ENCODE measurements at places on chromosomes 1 and 21.
A peak's percentile ranks its signal among the peaks of the same experiment; 100 is the strongest.

DNA sequence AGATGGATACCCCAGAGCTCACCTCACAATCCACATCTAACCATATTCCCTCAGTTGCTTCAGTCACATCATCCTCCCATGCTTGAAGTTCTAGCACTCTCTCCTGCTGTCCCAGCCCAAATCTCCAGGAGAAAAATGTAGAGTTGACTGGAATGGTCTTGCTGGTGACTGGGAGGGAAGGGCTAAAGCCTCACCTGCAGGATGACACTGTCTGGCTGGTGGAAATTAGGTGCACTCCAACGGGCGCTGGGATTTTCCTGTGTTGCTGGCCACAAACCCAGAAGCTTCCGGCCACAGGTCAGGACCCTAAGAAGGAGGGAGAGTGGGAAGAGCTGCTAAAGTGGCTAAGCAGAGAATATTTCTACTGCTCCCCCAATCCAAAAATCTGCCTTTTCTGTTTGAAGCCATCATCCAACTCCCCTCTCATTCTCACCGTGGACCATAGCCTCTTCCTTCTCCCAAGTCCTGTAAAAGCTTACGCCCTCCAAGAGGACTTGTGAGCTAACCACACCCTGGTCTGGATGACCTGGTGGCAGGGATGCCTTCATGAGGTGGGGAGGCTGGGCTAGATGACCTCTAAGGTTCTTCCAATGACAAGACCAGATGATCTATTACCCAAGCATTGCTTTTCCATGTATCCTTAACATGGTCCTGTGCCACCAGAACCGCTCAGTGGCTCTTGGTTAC lies 37.5 kb upstream of the PPP1R15B start:
- DNase-seq: no peak

DNA sequence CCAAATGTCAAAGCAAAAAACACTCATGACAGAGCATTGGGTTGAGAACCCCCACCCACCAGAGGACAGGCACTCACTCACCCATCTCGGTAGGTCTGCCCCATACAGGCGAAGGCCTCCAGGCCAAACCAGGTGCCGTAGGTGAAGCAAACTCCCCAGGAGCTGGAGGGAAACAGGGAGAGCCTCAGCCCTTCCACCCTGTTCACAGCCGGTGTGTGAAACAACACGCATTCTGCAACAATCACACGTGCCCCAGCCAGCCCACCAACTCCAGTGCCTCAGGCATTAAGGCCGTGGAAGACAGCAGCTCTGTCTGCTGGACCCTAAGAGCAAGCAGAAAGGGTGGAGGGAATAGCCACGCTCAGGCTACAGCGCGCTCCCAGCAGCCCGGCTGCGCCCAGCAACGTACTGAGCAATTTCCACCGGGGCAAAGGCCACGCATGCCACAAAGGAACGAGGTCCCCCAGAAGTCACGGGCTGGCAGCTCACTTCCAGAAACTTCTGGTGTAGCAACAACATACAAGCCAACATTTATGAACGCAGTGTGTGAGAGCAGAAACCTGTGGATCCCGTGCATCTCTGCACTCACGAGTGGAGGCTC lies 11.4 kb upstream of the SPATC1L start:
- DNase-seq: no peak

- DNase-seq: no peak
Measured at GRCh38 chr1:170290276-170290675, 144.5 kb downstream of the NTMT2 start.

DNA sequence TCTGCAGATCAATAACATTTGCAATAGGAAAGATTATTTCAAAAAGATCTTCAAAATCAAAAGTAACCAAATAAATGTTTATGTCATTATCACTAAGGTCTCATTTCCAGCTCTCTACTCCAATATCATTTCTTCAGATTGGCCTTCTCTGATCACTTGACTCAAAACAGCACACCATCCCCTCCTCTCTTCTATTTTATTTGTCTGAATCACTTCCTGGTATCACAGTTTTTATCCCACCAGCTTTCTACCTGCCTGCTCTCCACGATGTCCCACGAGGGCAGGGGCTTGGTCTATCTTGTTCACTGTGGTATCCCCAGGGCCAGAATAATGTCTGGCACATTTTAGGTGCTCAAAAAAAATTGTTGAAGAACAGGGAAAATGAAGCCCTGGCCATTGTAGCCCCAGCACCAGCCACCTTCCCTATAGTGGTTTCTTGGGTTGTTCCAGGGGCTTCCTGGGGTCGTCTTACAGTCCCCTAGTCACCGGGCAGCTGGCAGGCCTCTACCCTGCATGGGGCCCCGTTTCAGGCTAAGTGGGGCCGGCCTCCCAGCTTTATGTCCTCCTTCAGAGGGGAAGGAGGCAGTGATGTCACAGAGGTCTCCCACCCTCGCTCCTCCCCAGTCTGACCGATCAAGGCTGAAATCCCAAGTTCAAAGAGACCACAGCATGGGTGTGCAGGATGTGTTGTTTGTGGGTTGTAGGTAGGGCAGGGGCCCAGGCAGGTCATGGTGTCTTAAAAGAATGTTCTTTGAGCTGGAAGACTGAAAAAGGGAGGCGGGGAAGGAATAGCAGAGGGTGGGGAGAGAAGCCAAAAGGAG lies 3.5 kb upstream of the PADI1 start:
- no peak for DNase-seq

DNA sequence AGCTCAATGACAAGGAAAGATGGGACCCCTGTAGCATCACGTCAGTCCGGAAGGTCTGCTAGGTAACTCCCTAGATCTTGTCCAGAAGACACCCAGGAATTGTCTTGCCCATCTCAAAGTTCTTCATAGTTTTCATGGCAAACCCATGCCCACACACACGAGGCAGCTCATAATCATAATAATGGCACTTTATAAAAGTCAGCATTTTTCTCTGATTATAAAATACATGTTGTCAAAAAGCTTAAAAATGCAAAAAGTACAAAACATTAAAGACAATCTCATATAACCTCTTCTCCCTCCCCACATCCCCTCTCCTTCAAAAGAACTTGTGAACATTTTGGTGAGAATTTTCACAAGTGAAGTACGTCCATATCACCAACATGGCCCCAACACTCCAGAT lies 30.8 kb downstream of the EPHX1 start:
- DNase-seq: no peak

GRCh38 chr1:223056802-223057201 lies 86.2 kb downstream of the TLR5 start:
- DNase-seq: no peak

DNA sequence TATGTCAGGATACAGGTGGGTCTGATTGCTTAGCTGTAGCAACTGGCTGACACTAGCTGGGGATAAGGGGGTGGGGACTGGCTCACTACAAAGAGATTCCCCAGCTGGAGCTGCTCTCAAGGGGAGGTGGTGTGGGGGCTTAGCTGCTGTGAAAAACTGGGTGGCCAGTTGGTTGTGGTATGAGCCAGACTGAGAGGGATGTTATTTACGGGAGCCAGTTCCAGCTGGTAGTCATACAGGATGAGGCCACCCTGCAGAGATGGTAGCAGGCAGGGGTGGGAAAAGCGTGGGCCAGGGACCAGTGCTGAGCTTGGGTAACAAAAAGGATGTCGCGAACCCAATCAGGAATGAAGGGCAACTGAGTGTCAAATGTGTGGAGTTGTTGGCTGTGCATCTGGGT lies 204.0 kb upstream of the C21orf91 start:
- no peak for DNase-seq

DNA sequence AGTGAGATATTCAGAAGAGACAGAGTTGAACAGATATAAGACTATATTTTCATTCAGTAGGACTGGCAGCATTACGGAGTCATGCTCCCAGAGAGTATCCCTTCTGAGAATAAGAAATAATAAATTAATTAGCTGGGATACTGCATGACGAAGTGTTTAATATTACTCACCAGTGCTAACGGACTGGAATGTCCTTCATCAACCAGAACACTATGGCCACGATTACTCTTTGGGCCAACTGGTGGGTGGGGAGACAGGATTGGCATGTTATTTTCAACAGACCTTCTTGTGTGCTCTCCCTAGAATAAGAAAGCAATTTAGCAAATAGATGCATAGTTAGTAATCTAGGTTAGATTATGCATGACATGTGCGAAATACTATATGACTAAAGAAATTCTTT lies 32.4 kb downstream of the ERICH3 start:
- no peak for DNase-seq

DNA sequence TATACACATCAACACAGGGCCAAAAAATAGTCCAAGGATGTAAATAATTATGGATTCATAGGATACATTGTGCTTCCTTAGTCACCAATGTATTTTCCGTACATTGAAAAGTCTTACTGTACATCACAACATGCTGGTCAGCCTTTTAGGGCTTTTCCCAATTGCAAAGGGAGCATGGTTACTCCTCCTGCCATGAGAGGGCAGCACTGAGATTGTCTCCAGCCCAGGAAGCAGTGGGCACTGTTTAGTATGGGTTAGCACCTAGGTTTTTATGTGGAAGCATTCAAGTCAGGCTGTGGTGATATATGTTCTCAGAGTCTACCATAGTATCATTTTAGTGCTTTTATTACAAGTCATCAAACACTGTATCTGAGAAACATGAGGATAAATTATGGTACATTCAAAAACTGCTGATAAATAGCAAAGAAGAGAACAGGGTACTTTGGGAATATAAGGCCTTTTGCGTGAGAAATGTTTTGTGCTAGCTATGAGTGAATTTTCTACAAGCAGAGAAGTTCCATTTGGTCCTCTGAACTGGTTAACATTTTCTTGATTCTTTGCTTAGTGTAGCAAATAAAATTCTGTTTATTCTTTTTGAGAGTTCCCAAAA lies 34.0 kb downstream of the ST6GALNAC5 start:
- DNase-seq: peak; percentile 26

DNA sequence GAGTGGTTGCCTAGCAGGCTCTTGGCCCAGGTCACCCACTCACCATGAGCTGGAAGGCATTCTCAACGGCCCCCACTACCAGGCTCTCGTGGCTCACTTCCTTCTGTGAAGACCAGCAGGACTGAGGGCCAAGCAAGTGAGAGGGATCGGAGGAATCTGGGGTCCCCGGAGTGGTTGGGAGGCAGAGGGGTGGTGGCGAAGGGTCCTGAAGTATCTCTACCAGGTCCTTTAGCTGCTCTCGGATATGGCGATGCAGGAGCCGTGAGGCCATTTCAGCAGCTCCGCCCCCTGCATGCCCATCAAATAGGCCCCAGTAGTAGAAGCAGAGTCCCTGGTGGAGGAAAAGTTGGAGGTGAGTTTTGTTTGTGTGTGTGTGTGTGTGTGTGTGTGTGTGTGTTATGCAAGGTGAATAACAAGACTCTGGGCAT lies 2.4 kb downstream of the PPM1J start:
- no peak for DNase-seq

- DNase-seq: no peak
Measured at GRCh38 chr1:84802567-84803232, 90.3 kb downstream of the LPAR3 start.

GRCh38 chr1:22420455-22421053 lies 31.1 kb upstream of the ZBTB40 start:
- peak; percentile 62 for DNase-seq

DNA sequence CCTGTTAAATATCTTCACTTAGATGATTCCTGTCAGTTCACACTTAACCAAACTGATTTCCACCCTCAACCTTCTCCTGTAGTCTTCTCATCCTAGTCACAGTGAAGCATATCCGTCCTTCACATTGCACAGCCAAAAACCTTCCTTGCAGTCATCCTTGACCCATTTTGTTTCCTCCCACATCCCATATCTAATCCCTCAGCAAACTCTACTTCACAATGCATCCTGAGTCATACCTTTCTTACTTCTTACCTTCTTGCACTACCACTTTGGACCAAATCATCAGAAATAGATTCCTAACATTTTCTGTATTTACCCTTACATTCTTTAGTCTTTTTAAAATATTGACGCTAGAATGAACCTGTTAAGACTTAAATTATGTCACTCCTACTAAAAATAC lies 86.9 kb downstream of the OLFML2B start:
- DNase-seq: no peak

- DNase-seq: no peak
Measured at GRCh38 chr21:43937891-43938309, 72.9 kb downstream of the AGPAT3 start.

DNA sequence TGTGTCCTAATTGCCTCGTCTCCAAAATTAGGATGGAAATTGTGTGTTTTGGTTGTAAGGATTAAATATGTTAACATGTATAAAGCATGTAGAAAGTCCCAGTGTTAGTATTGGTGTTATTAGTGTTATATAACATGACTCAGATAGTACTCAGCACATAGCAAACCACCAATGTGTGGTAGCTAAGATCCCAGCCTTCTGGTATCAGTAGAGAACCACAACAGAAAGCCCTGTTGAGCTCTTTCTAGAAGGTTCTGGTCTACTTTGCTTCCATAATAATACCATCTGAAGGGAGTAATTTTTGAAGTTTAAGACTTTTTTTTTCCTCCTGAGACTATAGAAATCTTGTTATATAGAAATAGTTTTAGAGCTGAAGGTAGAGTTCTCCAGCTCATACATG lies 259.3 kb upstream of the SGIP1 start:
- DNase-seq: no peak

GRCh38 chr1:244439391-244440032 lies 12.2 kb downstream of the ADSS2 start:
- DNase-seq: no peak

- no peak for DNase-seq
Measured at GRCh38 chr21:37855647-37856625, 60.3 kb downstream of the KCNJ6 start.

- DNase-seq: no peak
Measured at GRCh38 chr1:206735553-206736031, 35.0 kb upstream of the IL19 start.

GRCh38 chr1:205274041-205274691 lies 46.4 kb downstream of the TMCC2 start:
- no peak for DNase-seq

GRCh38 chr1:27360159-27361043 lies 6.4 kb downstream of the MAP3K6 start:
- DNase-seq: no peak

DNA sequence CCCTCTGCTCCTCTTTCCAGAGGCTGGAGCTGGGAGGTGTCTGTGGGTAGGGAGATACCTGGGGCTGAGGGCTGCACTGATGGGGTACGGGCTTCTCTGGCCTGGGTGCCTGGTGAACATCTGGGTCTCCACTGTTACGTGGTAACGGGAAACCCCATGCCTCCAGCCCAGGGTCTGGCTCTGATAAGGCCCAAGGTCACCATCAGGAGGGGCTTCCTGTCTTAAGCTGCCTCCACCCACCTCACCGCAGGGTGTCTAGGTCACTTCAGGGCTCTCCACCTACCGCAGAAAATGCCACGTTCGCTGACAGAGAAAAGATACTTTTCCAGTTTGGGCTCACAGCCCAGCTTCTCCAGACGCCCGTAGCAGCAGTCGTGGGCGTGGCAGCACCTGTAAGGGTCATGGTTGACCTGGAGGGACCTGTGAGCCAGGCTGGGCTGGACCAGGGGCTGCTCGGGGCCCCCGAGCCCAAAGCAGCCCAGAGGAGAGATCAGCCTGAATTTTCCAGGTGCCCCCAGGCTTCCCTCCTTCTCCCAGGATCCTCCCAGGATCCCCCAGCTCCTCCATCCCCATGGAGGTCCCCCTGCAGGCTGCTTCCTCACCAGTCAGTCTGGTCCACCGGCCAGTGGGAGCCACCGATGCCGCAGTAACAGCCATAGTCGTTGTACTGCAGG lies 1.3 kb downstream of the PLA2G2E start:
- no peak for DNase-seq

All from NCI-H1105 (cell line).